T-helper 17 cell (primary cell): ENCODE measurements at places on chromosomes 7 and 10.

- peaks cover 14% of the 10 kb centered on the region for H3K27me3 ChIP-seq
- peak overlapping the region; percentile 86 for H3K27ac ChIP-seq
- H3K4me3 ChIP-seq: peak overlapping the region; percentile 93
- peaks cover 26% of the 10 kb centered on the region for H3K4me1 ChIP-seq
- no peak for DNase-seq
- no peaks in the 10 kb centered on the region for H3K36me3 ChIP-seq
These were observed 383 bp upstream of the R3HCC1L start for GRCh38 chr10:98134117-98134430.

- H3K27me3 ChIP-seq: no peaks in the 10 kb centered on the region
- H3K27ac ChIP-seq: no peak overlapping the region
- H3K4me3 ChIP-seq: peak overlapping the region; percentile 73
- peaks cover 2% of the 10 kb centered on the region for H3K36me3 ChIP-seq
- no peak for DNase-seq
These were observed 1.3 kb upstream of the ZCCHC24 start for GRCh38 chr10:79446758-79447084.

DNA sequence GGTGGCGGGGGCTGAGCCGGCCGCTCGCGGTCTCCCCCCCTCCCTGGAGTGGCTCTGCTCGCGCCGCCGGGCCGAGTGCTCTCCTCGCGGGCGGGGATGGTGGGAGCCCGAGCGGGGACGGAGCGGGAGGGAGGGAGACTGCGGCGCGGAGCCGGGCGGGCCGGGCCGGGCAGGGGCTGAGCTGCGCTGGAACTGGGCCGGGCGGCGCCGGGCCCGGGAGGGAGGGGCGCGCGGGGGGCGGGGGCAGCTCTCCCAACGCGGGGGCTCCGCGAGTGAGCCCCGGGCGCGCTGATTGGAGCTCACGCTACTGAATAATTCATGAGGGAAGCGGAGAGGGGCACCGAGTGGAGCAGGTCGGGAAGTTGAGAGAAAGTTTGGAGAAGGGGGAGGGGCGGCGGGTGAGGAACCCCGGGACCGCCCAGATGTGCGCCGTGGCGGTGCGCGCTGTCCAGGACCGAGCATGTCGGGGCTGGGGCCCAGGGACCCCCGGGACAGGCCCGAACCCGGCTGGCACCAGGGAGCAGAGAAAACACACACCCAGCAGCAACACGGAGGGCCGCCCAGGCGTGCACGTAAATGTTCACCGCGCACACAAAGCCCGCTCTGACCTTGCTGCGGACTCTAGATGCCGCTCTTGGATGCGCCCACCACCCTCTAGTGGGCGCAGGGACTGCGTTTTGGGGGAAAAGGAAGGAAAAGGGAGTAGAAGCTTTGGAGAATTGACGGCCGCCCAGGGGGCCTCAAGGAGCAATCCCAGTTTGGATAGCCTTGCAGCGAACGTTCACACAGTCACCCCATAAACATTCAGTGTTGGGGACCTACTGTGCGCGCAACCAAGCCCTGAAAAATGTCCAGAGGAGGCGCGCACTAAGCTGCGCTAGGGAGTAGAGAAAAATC, at the start of gene EPHB4:
TSS of gene EPHB4 (minus strand) at position 194 of the 897 bp plus-strand sequence. CDS start 493 bp downstream, outside the sequence.
- H3K27ac ChIP-seq: no peak within 1 kb of the TSS
- H3K4me3 ChIP-seq: peak within 1 kb of the TSS; percentile 89
- peaks cover 25% of the 10 kb centered on the region for H3K4me1 ChIP-seq
- H3K36me3 ChIP-seq: peaks cover 11% of the 10 kb centered on the region
- peaks cover 54% of the 10 kb centered on the region for H3K27me3 ChIP-seq
- DNase-seq: no peak

GRCh38 chr7:157468221-157469111, 131.7 kb downstream of the DNAJB6 start:
- peaks cover 22% of the 10 kb centered on the region for H3K4me1 ChIP-seq
- no peaks in the 10 kb centered on the region for H3K36me3 ChIP-seq
- no peaks in the 10 kb centered on the region for H3K27me3 ChIP-seq
- no peak overlapping the region for H3K4me3 ChIP-seq
- DNase-seq: no peak

DNA sequence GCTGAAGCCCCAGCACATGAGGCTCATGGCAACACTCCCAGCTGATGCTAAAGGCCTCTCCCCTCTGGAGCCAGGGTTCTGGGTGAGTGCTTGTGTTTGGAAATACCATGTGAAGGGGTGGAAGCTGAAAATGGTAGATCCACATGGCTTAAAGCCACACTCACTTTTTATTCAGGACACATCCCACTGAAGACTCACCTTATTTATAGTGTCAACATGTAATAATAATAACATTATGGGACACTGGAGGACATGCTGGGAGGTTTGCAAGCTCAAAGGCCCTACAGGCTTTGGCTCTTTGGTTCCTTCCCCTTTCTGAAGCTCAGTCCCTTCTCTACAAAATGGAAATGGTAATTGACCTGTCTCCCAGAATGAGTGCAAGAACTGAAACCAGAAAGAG, 318.0 kb downstream of the GRID1 start:
- no peak overlapping the region for H3K27ac ChIP-seq
- H3K4me3 ChIP-seq: no peak overlapping the region
- peaks cover 15% of the 10 kb centered on the region for H3K4me1 ChIP-seq
- H3K27me3 ChIP-seq: peaks cover 6% of the 10 kb centered on the region

DNA sequence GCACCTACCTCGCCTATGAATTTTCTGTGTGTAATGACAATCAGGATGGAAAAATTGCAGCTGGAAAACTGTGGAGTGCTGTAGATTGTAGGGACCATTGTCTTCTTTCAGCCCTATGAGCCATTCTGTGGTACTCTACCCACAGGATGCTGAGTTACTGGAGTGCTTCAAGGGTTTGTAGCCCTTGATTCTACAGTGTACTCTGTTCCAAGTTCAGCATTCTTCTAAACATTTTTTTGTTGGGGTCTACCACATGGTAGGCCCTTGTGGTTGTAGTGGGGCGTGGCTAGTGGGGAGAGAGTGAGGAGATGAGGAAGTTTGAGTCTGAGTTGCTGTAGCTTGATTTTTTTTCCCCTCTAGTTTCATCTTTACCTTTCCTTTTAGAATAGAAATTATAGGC, 33.5 kb downstream of the REEP3 start:
- H3K4me3 ChIP-seq: peak overlapping the region; percentile 52
- H3K4me1 ChIP-seq: peaks cover 23% of the 10 kb centered on the region
- peak; percentile 17 for DNase-seq
- no peaks in the 10 kb centered on the region for H3K36me3 ChIP-seq

DNA sequence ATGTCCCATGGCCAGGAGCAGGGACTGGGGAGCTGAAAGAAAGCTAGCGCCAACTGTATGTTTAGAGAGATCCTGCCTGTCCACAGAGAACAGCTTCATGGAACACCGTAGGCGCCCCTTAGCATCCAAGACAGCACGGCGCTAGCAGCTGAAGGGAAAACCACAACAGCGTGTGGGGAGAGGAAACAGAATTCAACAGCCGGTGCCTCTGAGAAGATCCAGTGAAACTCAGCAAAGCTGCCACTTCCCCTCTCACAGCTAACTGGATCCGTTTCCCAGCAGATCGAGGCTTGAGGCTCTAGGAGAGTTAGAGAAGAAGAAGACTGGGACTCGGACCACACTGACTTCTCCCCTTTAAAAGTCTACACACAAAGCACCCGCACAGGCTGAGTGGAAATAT, 145.0 kb downstream of the MAD1L1 start:
- peaks cover 9% of the 10 kb centered on the region for H3K4me1 ChIP-seq
- no peak overlapping the region for H3K4me3 ChIP-seq
- H3K27ac ChIP-seq: no peak overlapping the region
- DNase-seq: no peak
- H3K27me3 ChIP-seq: no peaks in the 10 kb centered on the region
